Stimulated activated CD8-positive, alpha-beta memory T cell treated with anti-CD3 and anti-CD28 coated beads, Interleukin-4, amount 100 ng/mL, for 1 hour (primary cell): ENCODE measurements at places on chromosomes 3 and 15.

DNA sequence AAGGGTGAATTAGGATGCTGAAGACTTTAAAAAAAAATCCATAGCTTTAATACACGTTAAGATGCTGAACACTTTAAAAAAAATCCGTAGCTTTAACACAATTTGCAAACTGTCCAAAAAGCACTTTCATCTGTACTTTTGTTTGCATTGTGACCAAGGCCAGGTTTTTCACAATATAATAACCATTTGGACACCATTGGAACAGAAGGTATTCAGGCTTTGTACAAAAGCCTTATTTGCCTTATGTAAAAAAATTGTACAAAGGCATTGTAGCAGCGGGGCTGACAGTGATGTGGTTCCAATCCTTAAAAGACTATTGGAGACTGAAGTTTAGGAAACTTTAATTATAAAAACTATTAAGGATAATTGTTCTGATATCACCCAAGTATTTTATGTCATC is 15.2 kb upstream of the ICE2 start:
- no peak for DNase-seq

DNA sequence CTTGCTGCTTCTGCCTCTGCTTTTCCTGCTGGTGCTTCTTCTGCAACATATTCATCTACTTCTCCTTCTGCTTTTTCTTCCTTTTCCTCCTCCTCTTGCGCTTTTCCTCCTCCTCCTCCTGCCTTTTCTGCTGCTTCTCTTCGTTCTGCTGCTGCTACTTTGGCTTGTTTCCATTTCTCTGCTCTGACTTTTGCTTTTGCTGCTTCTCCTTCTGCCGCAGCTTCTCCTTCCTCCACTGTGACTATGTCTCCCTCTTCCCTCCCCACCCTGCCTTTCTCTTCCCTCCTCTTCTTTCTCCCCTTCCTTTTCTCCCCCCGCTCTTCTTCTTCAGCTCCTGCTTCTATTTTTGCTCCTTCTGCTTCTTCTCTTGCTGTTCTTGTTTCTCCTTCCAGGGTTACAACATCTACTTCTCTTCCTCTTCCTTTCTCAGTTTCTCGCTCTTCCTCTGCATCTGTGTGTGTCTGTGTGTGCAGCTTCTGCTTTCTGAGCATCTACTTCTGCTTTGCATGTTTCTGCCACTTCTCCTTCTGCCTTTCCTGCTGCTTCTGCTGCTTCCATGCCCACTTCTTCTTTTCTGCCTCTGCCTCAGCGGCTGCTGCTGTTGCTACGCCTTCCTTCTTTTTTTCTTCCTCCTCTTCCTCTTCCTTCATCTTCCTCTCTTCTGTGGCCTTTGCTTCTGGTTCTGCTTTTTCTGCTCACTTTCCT is 51.4 kb downstream of the FAM43A start:
- no peak for DNase-seq

DNA sequence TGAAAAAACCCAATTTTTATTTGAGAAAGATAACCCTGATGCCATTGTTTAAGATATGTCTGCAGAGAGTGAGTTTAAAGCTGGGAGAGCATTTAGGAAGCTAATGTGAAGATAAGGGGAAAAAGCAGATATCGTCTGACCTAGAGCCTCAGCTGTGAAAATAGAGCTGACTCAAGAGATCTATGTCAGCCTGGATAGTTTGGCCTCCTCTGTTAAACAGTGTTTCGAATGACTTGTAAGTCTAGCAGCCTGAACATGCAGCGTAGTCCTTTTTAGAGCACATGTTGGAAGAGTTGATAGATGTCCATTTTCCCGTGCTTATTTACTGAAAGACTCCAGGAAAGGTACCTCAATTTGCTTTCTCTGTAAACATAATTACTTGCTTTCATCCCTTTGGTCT is 48.1 kb downstream of the ALCAM start:
- DNase-seq: no peak

DNA sequence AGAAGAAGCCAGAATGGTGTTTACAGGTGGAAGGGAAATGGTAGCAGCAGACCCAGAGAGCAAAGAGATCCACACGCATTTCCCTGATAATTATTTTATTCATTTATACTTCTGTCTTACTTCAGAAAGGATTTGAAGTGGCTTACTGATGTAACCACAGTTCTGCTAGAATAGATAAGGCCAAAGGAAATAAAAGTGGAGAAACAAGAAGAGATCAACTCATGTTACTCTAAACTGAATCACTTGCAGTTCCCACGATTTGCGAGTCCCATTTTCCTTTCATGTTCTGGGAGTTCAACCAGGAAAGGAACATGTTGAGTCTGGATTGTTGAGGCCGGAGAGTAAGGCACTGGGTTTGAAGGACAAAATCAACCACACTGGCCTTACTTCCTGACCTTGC is 151.8 kb downstream of the MYRIP start:
- DNase-seq: no peak

DNA sequence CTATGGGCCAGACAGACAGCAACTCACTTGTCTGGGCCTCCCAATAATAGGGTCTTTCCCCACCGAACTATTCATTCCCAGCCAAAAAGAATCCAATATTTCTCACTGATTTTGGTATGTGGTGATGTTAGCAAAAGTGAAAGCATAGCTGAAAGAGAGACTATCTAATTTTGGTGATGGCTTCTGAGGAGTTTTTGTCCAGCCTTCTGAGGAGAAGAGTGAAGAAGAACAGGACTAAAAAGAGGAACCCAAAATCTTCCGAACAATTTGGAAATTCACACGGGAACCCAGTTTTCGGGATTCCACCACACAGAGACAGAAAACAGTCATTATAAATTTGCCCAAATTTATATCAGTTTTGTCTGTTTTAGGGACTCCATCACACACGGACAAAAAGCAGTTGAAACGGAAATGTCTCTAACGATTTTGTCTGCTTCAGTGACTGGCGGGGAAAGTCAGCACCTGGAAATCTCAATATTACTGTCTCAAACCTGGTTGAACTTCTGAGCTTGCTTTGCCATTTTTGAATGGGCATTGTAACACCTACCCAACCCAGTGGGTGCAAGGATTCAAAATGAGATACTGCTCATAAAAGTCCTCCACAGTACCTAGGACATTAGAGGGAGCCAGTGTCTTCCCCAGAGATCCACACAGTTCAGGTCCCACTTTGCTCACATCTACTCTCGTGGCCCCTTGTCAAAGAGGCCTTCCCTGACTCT is 9.1 kb downstream of the CD80 start:
- no peak for DNase-seq
